HuH-7 (cell line): ENCODE measurements at places on chromosomes 7 and 10.

DNA sequence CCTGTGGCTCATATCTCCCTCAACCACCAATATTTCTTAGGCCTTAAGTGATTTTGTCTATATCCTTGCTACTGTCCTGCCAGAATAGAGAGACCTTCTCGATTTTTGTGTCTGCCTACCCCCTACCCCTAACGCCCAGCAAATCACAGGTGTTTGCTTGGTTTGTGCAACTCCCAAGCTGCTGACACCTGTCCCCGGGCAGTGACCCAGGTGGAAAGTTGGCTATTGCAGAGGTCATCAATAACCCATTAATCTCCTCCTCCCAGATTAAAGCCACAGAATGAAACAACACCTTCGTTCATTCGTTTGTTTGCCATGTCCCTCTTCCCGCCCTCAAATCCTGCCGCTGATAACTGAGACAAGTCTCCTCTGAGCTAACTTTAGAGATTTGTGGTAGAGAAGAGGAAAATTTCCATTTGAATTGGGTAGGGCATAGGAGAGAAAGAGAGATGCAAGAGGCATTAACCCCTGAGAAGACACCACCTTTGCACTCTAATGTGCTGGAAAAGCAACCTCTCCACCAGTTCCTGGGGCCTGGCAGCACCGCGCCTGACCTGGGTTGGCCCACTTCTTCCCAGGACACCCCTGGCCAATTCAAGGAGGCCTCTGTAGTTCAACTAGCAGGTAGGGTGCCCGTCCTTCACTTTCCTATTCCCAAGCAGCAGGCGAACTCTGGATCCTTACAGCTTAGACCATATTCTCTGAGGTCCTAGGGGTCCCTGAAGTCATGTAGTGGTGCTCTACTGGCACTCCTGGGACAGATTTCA lies 3.0 kb downstream of the NEUROG3 start:
- no peak for DNase-seq

- no peak for DNase-seq
These were observed 25.5 kb downstream of the VOPP1 start for GRCh38 chr7:55546814-55547213.

DNA sequence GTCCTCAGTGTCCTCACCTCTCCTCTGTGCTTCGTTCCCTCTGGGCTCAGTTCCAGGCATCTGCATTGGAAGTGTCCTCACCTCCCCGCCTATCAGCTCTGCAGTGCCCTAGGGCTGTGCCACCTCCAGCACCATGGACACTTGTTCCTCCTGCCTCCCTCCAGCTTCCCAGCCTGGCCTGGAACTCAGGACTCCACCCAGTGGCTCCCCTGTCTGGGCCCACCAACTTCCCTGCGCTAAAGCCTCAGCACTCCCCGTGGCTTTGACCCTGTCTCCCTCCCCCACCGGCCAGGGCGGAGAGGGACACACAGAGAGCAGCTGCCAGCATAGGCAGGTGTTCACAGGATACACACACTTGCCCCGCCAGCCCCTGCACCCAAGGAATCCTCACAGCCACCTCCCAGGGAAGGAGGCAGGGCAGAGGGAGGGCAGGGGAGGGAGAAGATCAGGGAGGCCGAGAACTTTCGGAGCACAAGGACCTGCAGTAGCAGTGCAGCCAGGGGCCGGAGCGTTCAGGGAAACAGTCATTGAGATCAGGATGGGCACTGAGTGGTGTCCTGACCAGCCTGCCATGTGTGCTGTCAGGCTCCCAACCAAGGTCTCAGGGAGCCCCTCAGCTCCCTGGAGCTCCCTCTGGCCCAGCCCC lies 31.3 kb downstream of the ANXA8 start:
- no peak for DNase-seq

GRCh38 chr10:109277456-109277855 lies 645.9 kb downstream of the XPNPEP1 start:
- no peak for DNase-seq

DNA sequence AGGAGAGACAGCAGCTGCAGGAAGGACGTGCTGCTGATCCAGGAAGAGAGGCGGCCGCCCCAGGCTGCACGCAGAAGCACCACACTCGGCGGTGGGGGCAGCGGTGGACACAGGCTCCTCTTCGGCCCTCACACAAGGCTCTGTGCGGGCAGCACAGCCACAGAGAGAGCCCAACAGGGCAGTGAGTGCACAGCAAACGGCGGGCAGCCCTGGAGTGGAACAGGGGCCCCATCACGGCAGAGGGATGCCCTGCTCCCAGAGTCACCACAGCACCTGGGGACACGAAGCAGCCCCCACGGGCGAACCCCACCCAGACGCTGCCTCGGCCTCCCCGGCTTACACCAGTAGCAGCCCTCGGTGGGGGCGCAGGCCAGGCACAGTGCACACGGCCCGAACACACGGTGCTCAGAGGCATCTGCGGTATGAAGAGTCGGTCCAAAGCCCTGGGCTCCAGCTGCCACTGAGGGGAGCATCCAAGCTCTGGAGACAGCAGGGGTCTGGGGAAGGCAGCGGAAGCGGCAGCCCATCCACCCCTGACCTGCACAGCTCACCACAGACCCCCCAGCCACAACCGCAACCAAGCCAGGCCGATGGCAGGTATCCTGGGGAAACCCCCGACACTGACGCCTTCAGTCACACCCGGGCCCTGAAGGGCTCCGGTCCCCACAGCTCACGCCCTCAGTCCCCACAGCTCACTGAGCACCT lies 16.8 kb downstream of the NUDT1 start:
- no peak for DNase-seq

- DNase-seq = no peak
These were observed 36.4 kb downstream of the USP54 start for GRCh38 chr10:73554721-73555120.

DNA sequence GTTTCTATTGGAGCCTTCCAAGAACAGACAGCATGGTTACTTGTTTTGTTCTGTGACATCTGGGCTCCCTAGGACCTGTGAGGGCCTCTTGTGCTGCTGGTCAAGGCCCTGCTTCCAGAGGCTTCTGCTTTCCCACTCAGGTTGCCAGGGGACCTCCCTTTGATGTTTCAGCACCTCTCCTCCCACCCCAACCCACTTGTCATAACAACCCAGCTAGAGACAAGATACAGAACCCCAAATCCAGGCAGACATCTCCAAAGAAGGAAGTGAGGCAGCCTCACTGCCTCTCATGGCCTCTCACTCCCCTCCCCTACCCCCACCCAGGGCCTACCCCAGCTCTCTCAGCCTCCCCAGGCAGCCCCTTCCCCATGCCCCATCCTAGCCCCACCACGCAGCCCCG lies 11.3 kb downstream of the NFKB2 start:
- no peak for DNase-seq

GRCh38 chr10:126352453-126352852 lies 35.8 kb downstream of the ADAM12 start:
- DNase-seq = no peak

- no peak for DNase-seq
These were observed 18.2 kb downstream of the TAS2R41 start for GRCh38 chr7:143495851-143496250.

DNA sequence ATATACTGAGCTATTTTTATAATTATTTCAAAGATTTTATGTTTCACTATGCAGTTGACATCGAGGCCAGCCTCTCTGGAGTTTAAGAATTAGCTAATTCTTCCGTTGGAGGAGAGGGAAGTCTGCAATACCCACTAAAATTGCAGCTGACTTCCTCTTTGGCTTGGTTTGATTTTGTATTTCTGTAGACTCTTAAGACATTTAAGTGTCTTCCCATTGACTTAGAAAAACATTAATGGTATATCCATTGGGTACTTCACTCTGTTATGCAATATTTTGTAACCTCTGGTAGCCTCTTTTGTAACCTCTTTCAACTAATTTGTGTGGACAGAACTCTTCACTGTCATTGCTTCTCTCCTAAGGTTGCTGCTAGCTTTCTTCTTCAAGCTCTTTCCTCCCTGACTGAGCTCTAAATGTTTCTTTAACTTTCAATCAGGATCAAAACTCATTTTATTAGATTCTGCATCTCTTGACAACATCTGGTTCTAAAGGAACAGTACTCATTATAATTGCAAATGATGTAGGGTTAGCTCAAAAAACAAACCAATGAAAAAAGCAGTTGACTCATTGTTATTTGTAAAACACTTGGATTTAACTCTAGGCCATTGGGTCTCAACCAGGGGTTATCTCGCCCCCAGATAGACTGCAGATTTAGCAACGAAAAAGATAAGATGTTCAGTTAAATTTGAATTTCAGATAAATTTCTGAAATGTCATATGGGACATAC lies 1.7 kb upstream of the ANKRD22 start:
- no peak for DNase-seq

- no peak for DNase-seq
These were observed 9.9 kb upstream of the SPAG6 start for GRCh38 chr10:22335173-22335933.

DNA sequence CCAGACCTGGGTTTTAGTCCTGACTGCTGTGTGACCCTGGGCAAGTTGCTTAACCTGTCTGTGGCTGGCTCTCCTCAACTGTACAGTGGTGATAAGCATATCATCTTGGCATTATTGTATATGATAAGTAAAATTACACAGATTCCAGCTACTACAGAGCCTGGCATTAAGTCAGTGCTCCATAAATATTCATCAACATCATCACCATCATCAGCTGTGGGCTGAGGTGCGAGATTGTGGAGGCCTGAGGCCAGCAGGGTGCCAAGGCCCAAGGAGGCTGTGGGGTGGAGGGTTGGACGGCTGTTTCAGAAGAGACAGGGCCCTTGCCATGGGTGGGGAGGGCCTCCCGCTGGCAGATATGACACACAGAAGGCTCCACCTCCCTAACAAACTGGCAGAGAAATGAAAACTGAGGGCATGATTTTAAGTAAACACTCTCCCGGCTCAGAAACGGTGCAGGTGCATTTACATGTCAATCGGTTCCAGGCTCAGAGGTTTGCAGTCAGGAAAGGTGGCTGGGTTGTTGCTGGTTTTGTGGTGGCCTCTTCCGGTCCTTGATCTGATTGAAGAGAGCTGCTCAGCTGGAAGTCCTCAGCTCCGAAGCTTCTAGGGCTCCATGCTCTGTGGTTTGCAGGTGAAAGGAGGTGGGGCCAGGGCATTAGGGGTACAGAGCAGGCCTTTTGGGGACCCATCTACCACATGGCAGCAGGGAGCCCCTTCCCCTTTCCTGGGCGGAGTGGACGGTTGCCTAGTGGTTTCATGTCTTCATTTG lies 10.2 kb downstream of the CRYGN start:
- DNase-seq = no peak

DNA sequence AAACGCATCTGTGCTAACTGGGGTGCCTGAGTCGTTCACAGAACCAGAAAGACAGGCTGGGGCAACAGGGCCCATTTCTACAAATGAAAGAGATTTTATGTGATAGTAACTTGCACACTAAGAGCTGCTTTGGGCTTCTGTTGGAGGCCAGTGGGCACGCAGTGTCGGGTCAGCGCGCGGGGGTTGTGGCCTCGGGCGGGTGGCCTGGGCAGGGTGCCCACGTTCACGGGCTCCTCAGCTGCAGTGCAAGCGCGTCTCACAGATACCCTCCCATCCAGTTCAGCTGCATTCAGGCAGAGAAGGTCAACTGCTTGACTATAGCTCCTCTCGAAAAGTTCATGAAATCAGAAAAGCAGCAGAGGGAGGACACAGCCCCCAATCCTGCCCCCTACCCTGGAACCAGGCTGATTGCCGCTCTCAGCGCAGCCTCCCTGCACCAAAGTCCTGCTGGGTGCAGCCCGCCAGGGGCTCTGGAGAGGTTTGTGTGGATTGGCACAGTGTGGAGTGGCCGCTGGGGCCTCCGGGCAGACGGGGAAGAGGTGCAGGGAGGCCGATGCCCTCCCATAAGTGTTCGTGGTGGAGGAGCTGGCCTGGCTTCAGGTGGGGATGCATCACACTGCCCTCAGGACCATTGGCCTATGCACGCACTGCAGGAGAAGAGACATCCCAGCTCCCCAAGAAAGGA lies 582.8 kb downstream of the TCERG1L start:
- no peak for DNase-seq

- DNase-seq = no peak
These were observed 152.7 kb downstream of the ANK3 start for GRCh38 chr10:60236869-60237524.

DNA sequence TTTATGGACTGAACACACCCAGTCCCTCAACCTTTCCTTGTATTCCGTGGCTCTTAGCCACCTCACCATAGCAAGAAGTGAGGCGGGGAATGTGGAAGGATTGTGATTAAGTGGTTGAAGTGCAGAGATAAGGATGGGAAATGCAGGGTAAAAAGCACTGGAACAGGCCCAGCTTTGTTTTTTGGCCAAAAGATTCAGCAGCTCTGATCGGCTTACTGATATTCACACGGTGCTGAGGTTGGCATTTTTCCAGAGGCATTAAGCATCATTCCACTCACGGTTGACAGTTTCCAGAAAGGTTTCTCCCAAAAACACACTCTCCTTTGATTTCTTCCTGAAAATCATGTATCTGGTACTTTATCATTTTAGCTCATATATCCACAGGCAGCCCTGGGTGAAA lies 544.2 kb downstream of the CNTNAP2 start:
- DNase-seq = no peak
